ENCODE measurements at places on chromosomes 11 and 22.

GRCh38 chr22:20761536-20761935 lies 12.4 kb upstream of the SERPIND1 start:
- no peak for DNase-seq

GRCh38 chr11:35358391-35358790 lies 61.0 kb downstream of the SLC1A2 start:
- DNase-seq: no peak

- DNase-seq: peak; percentile 12
These were observed 52.8 kb upstream of the TENM4 start for GRCh38 chr11:79493555-79494171.

DNA sequence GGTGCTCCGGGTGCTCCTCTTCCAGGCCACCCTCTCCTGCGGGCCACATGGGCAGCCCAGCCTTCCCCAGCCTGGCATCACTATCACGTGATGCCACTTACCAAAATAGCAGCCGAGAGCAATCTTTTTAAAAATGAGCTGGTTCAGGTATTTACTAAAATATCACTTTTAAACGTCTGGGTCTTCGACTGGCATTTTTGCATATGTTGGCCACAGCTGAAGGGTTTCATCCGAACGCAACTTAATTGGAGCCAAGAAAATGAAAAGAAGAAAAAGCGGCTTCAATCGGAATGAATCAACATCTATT lies 94.6 kb upstream of the ANO1 start:
- no peak for DNase-seq

GRCh38 chr11:36035454-36035853 lies 91.6 kb downstream of the LDLRAD3 start:
- no peak for DNase-seq

GRCh38 chr11:1924181-1924580 lies 4.7 kb downstream of the TNNT3 start:
- DNase-seq: no peak

DNA sequence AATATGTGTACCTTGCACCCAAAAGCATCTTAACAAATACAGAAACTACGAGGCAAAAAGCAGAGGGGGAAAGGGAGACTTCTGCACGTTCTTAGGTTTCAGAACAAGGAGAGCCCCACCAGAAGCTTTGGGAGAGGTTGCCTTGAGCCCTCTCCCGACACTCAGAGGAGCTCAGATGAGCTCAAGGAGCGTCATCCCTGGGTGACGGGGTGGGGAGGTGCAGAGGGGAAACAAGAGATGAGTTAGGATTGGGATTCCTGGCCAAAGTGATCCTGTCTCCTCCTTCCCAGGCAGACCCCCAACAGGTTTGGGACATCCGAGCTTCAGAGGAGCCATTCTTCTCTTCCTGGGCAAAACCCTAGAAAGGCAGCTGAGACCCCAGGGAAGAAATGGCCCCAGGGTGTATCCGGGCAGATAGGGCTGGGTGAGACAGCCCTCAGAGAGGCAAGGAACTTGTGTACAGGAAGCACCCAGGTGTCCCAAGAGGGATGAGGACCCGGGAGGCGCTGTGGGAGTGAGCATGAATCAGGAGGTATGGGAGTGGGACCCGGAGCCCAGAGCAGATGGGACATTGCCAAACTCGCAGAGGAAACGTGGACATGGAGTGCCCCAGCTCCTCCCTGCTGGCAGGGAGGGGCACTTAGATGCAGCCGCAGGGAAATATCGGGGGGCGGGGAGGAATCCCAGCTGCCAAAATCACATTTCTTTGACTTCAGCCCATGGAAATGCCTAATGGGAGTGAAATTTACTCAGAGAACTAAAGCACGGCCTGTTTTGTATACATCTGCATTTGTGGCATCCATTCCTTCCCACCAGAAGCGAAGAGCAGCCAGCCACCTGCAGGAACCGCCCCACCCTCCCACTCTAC lies 12.4 kb downstream of the C1QTNF6 start:
- DNase-seq: no peak

GRCh38 chr11:118979434-118979833 lies 7.9 kb downstream of the FOXR1 start:
- no peak for DNase-seq

DNA sequence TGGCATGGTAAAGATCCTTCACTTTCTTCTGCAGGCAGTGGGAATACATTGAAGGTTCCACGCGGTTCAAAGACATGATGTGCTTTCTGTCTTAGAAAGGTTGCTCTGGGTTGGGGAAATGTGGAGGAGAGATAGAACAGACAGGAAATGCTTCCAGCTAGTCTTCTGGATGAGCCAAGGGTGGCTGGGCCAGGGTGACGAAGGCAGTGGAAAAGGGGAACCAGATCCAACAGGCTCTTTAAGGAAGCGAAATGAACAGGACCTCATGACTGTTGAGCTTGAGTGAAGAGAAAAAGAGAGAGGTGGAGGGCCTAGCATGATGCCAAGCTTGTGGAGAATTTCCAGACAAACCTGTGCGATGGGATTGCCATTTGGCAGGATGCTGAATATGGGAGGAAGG lies 56.4 kb upstream of the LMO1 start:
- no peak for DNase-seq

DNA sequence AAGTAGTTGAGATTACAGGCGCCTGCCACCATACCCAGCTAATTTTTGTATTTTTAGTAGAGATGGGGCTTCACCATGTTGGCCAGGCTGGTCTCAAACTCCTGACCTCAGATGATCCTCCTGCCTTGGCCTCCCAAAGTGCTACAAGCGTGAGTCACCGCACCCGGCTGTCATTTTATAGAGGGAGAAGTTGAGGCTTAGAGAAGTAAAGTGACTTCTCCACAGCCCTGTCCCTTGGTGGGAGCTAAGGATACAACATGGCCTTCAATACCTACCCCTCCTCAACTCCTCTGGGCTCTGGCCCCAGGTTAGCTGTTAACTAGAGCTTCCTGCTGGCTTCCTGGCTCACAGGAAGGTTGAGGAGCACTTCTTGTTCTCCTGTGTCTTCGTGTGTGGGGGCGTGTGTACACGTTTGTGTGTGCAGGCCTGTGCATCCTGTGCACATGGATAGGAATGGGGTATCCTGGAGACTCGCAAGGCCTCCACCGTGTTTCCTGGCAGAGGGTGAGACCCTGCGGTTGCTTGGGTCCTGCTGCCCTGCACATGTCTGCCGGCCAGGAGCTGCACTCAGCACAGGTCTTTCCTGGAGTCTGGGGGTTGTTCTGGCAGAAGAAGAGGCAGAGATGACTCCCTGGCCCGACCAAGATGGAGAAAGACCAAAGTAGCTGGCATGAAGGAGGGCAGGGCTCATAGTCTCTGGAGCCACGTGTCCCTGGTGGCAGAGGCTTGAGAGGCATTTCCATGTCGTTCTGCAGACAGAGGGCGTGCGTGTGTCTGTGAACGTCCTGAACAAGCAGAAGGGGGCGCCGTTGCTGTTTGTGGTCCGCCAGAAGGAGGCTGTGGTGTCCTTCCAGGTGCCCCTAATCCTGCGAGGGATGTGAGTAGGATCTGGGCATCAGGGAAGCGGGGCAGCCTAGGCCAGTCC lies 2.4 kb downstream of the SIDT2 start:
- peak; percentile 45 for DNase-seq

- no peak for DNase-seq
These were observed 1168.2 kb downstream of the BRD1 start for GRCh38 chr22:48659404-48659996.

DNA sequence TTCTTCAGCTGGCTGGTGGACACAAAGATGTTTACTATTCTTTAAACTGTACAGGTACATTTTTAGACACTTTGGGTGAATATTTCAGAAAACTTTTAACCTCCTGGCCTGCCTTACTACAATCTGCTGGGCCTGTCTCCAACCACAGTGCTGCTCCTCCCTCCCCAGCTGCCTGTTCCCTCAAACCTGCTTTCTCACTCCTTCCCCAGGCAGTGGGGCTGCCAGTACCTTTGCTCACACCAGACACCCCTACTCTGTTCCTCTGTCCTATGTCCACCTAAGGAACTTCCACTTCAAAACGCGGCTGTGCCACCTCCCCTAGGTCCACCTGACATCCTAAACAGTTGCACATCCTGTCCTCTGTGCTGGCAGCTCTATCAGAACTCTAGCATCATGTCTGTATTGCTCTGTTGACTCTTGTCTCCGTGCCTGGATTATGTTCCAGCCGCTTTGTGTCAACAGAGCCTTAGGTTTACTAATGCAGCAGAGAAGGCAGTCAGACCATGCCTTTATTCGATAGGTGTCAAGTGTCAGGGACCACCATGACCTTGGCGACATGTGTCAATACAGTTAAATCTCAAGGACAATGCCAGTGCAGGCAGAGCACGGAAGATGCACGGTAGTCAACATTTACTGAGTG lies 13.4 kb downstream of the ZP1 start:
- no peak for DNase-seq

- no peak for DNase-seq
These were observed 28.9 kb downstream of the CREB3L1 start for GRCh38 chr11:46306296-46306853.

DNA sequence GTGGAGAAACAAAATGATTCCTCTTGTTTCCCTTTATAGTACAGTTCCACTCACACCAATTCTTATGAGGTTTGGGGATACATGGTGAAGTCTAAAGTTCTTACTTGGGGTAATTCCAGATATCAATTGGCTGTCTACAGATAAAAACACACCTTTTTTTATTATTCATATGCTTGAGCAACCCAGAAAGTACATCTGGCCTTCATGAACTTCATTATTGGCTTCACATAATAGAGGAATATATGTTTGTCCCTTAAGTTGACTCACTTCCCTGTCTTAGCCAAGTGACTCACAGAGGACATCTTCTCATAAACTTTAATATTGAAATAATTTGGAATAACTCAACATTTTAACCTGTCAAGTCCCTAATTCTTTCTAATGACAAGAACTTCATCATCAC lies 36.3 kb upstream of the SOX6 start:
- no peak for DNase-seq

- no peak for DNase-seq
These were observed 46.8 kb downstream of the MACROD1 start for GRCh38 chr11:64118876-64119665.

GRCh38 chr11:135074397-135074998 lies 662.5 kb upstream of the B3GAT1 start:
- no peak for DNase-seq

- no peak for DNase-seq
These were observed 56.1 kb downstream of the AASDHPPT start for GRCh38 chr11:106133529-106133928.

- DNase-seq: peak; percentile 51
These were observed 25.5 kb downstream of the CTTN start for GRCh38 chr11:70423523-70424505.

DNA sequence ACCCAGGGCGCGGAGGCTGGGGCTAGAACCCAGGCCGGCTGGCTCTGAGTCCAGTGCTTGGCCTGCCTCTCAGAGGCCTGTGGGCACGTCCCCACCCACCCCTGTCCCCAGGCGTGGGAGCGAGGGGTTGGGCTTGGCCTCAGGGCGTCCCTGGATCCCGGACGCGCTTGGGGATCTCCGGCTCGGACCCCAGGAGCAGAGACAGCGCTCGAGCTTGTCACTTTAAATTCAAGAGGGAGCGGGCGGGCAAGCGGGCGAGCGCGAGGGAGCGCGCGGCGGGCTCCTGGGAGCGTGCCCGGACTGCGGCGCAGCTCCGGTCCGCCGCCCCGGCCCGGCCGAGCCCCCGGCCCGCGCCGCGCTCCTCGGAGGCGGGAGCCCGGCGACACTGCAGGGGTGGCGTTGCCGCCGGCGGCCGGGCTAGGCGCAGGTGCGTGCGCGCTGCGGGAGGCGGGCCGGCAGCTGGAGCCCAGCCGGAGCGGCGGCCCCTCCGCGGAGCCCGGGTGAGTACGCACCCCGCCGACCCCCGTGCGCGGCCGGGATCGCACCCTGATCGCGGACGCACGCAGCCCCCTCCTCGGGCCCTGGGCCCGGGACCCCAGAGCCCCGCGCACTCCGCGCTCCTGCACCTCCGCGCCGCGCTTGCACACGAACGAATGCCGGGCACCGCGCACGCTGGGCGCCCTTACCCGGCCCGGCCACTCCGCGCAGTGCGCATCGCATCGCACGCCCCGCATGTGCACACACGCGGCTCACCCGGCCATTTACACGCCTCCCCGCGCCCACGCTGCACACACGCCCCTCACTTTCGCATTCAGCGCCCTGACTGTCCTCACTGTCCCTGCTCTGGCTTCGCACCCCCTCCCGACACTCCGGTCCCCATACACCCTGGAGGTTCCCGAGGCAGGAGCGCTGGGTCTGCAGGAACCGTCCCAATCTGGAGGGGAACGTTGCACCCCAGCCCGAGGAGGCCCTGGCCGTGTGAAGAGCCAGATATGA lies at the start of gene SYT12:
Gene SYT12, plus strand, starts transcription at position 174 of the 996 bp plus-strand sequence. CDS start 7,011 bp downstream, outside the sequence.
- DNase-seq: no peak

- DNase-seq: no peak
These were observed 6.9 kb upstream of the PRAME start for GRCh38 chr22:22565981-22566380.

DNA sequence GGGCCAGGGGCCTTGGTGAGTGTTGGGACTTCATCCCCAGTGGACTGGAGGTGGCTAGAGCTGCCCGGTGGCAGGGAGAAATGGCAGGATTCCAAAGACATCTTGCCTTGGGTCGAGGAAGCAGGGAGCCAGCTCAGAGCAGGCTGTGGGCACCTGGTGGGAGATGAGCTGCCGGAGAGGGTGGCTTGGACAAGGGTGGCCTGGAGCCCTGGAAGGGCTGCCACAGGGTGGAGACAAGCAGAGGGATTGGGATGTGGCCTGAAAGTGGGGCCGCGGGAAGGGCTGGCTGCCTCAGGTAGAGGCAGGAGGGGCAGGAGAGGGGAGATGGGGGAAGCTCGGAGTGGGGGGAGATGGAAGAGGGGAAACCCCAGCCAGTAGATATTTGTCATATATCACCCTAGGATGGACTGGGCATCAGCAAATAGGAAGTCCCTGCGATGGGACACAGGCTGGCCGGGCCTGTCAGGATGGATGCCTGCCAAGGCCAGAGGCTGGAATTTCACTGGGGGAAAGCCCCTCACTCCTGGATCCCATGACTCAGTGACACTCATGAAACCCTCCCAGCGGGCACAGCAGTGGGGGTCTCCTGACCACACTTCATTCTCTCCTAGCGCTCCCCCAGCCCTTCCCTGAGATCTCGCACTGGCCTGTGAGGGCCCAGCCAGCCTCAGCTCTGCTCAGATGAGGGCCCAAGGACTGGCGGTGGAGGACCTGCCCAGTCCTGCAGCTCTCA lies 72.0 kb upstream of the SHISAL1 start:
- no peak for DNase-seq

DNA sequence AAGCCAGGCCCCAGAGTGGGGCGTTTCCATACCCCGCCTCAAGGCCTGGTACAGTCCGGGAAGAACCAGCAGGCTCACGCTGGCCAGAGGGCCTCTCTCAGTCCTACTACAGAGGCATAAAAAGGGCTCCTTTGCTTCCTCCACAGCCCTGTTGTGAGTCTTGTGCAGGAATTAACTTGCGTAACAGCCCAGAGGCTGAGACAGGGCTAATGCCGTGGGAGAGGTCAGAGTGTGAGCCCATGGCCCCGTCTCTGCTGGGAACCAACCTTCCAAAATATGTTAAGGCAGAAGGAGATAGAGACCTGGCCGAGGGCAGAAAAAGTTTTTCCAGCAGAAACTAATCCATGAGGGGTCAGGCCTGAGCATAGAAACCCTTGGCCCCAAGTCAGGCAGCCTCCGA lies 19.9 kb upstream of the TMEM184B start:
- no peak for DNase-seq

GRCh38 chr11:8369592-8370205 lies 106.0 kb upstream of the LMO1 start:
- no peak for DNase-seq

GRCh38 chr11:2315395-2316168 lies 13.8 kb downstream of the TSPAN32 start:
- no peak for DNase-seq

- no peak for DNase-seq
These were observed 17.7 kb downstream of the LRP5 start for GRCh38 chr11:68329978-68330699.

- DNase-seq: no peak
These were observed 65.7 kb downstream of the ETS1 start for GRCh38 chr11:128521682-128522054.

- DNase-seq: no peak
These were observed 4.7 kb upstream of the CASP5 start for GRCh38 chr11:105027678-105028077.

Measured in stimulated activated CD8-positive, alpha-beta memory T cell treated with anti-CD3 and anti-CD28 coated beads, Interleukin-15, amount 100 ng/mL, for 48 hours (primary cell).